ENCODE measurements at places on chromosomes 12 and 14.
A peak's percentile ranks its signal among the peaks of the same experiment; 100 is the strongest.

- DNase-seq, result no peak
Observed at GRCh38 chr14:49134940-49135339, 451.2 kb downstream of the RPS29 start.

DNA sequence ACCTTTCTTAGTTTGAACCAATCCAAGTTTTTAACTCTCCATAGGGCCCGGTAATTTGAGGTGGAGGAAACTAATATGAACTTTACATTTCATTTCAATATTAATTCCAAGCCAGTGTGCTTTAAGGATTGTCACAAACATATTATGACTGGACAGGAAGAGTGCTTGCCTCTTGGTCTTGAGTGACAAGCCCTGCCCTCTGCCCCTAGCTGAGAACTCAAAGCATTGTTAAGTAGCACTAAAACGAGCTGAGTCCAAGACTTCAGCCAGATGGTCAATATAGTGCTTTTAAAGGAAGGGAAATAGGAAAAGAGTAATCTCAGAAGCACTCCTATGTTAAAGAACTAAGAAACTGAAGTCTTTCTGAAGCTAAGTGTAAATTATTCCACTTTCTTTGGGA lies 17.1 kb downstream of the TRMT5 start:
- no peak for DNase-seq

DNA sequence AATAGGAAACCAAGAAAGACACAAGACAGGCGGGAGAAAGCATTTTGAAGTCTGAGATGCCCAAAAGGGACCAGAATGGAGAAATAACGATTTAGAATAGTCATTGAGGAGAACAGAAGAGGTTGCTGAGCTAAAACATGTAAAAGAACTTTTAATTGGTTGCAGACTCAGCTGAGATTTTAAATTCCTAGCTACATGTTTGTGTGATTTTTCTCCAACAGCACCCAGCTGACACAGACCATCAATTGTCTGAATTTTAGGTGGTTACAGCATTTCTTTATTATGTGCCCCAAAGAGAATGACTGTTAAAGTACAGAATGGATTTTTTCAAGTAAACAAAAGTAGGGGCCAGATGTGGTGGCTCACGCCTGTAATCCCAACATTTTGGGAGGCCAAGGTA lies 50.3 kb downstream of the BAZ1A start:
- no peak for DNase-seq

DNA sequence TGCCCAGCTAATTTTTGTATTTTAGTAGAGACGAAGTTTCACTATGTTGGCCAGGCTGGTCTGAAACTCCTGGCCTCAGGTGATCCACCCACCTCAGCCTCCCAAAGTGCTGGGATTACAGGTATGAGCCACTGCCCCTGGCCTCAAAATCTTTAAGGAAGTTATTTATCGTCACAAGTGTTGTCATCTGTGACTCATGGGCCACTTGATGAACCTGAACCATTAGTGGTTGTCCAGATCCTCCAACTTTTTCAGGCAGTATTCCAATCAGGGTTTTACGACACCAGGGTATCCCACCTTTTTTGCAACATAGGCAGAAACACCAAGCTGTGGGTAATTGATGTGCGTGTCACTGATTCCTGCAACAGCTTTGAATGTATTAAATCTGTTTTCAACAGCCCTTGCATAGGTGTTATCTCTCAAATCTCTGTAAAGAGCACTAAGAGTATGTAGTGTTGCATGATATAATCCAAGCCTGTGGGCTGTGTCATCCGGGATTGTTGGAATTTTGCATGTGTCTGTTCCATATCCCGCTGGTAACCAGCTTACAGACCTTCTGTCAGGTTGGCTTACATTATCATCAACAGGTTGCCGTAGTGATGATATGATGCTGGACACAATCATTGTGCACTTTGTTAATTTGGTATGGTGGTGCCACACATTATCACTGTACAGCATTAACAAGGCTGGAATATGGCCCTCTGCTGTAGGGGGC lies 79.3 kb upstream of the SCN8A start:
- no peak for DNase-seq

- DNase-seq, result no peak
Observed at GRCh38 chr14:22748206-22748605, 18.3 kb upstream of the OXA1L start.

DNA sequence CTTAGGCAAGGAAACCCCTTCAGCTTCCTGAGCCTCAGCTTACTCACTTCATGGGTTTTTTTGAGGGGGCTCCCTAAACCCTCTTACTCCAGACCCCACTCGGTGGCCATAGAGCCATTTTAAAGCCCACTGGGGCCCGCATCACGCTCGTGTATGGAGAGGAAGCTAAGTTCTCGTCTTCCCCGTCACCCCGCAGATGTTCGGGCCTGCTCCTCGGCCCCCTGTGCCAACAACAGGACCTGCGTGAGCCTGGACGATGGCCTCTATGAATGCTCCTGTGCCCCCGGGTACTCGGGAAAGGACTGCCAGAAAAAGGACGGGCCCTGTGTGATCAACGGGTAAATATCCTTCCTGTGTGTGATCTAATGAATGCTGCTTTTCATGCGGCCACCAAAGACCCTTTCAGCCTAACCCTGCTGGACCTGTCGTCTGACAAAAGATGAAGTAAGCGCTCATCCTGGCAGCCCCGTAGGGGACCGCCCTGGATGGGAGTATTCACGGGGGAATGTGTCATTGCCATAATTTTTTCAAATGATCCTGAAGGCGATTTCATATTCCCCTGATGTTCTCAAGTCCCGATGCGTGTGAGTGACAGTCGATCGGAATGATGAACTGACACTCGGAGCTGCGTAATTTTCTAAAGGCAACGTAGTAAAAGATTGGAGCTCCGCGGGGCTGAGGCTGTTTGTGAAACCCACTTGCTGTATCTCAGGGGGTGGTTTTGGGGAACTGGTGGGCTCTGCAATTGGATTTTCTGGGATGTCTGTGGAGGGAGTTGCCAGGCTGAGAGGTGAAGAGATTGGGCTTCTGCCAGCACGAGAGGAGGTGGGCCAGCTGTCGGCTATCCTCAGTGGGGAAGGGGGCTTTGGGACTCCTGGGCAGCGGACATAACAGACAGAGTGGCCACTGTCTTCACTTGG lies 5.4 kb downstream of the DLK1 start:
- no peak for DNase-seq

GRCh38 chr12:116238149-116238548 lies 39.3 kb downstream of the MED13L start:
- DNase-seq, result no peak

- no peak for DNase-seq
Observed at GRCh38 chr12:52146822-52147366, 44.9 kb downstream of the KRT80 start.

- no peak for DNase-seq
Observed at GRCh38 chr14:94119071-94119470, 8.5 kb downstream of the IFI27 start.

- DNase-seq, result peak; percentile 59
Observed at GRCh38 chr14:23631702-23632460, 4.3 kb upstream of the DHRS2 start.

- DNase-seq, result no peak
Observed at GRCh38 chr14:74504874-74505720, 11.5 kb downstream of the ISCA2 start.

GRCh38 chr12:20211981-20212421 lies 156.3 kb upstream of the PDE3A start:
- no peak for DNase-seq

GRCh38 chr14:37247791-37248461 lies 50.2 kb downstream of the MIPOL1 start:
- DNase-seq, result no peak

DNA sequence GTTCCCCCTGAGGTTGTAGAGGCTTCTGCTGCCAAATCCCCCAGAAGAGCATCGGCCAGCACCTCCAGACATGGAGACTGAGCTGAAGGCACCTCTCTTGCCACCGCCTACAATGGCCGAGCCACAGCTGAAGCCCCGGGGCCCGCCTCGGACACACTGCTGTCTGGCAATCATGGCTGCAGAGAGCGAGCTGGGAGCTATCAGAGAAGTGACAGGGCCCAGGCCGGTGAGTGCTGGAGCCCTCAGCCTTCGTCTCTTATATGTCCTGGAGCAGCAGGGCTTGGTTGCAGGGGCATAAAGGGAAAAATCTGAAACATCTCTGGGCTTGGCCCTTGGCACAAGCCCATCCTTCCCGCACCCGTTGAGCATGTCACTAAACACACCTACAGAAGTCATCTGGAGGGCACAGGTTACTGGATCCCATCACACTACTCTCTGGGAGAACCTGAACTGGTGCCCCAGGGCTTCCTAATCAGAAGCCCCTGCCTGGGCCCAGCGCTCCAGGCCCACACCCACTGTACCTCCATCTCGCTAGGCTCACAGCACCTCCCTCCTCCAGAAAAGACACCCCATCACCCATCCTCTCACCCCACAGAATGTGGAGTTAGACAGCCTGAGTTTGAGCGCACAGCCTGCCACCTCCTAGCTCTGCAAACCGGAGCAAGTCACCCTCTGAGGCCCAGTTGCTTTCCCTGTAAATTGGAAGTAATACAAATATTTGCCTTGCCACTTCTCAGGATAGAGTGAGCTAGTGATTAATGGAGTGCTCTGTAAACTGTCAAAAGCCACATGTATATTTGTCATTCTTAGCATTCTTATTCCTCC lies at the start of gene KRT4:
TSS of gene KRT4 (minus strand) at position 232 of the 825 bp plus-strand sequence. CDS start at position 174, 58 bp downstream.
- no peak for DNase-seq

DNA sequence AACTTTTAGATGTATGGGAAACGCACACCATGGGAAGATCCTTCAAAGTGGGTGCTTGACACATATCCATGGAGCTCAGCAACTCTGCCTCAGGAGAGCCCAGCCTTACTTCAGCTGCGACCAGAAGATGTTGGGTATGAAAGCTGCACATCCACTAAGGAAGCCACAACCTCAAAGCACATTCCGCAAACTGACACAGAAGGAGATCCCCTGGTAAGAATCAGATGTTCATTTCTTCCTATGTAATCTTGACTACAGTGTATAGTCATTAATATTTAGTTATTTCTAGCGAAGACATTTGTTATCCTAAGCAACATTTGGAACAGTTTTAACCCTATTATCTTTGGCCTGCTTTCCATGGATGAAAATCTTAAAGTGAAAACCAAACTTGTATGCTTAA lies 374.2 kb downstream of the NAV3 start:
- DNase-seq, result no peak

DNA sequence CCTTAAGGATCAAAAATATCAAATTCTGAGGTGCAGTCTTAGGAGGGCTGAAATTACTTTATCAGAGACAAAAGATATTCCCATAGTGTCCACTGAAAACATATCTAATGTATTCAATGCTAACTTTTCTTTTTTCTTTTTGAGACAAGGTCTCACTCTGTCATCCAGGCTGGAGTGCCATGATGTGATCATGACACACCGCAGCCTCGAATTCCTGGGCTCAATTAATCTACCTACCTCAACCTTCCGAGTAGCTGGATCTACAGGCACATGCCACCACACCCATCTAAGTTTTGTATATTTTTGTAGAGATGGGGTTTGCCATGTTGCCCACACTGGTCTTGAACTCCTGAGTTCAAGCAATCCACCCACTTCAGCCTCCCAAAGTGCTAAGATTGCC lies 68.3 kb downstream of the ZC3H14 start:
- no peak for DNase-seq

GRCh38 chr14:100654025-100654813 lies 67.0 kb upstream of the BEGAIN start:
- no peak for DNase-seq

GRCh38 chr14:74257941-74258763 lies 18.9 kb downstream of the VSX2 start:
- DNase-seq, result peak; percentile 51

DNA sequence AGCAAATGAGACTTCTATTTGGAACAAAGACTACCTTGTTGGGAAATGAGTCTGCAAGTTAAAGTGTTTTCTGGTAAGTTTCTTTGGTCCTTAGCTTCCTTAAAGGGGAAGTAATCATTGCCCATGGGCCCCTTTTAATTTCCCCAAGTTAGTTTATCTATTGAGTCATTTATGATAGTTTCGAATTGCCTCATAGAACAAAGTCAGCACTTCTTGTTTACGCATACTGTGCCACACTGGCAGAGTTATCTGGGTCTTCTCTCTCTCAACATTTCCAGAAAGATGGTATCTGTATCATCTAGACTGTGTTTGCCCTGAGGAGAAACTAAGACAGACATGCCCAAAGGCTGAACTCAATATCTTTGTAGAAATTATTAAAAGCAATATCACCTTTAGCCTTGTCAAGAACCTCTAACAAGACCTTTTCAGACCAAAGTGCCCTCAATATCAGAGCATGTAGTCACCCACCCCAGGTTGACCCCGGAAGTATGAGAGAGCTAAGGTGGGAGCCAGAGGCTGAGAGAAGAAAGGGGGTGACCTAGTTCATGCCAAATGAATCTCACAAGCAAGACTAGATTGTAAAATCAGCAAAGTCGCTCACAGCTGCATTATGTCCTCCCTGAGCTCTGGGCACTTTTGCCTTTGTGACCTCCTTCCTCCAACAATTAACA lies 40.0 kb downstream of the GPR65 start:
- no peak for DNase-seq

DNA sequence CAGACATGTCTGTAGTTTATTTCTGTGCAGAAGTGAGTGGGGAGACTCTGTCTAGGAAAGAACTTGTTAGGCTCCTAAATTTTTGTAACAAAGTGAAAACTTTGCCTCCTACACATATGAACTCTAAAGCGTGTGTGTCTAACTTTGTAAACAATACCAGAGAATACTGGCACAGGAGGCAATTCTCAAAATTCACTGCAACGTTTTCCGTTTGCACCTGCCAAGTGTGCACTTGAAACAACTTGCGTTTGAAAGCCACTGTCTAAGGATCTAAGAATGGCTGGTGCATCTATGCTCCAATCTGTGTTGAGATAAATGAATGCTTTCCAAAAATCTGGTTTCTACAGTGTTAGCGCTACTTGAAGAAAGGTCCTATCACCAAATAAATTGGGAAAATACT lies 15.3 kb downstream of the GRIP1 start:
- DNase-seq, result no peak

DNA sequence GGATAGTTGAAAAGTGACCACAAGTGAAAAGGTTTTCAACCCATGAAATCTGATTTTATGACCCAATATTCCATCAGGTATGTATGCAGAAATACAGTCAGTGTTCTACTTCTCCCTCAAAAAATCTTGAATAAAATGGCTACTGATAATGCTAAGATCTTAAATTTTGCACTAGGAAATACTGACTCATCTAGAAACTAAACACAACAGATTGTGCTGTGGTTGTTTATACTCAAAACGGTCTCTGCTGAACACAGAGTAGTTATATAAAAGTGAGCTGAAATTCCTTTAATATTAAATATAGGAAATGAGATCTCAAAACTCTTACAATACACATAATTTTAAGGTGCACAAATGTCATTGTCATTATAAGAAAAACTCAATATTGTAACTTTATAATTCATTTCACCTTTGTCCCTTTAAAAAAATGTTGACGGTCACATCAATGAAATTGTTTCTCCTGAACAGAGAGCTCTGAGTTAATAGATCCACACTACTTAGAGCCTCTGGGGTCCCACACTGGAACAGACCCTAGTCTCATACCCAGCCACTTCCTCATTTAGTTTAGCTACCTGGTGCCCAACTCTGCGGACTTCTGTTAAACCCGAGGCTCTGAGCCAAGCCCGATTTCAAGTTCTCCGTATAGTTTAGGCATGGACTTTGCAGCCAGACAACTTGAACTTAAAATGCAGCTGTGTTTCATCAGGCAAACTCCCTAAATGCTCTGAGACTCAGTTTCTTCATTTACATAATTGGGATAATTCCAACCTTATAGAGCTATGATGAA lies 9.3 kb downstream of the COCH start:
- DNase-seq, result no peak

All from C1 segment of cervical spinal cord (tissue), 14 donors.